ENCODE measurements at places on chromosomes 2 and 18. TPM values are rescaled to one million over a fixed set of nuclear protein-coding genes. Genes with fewer than 3 reads are reported as not detected.

GRCh38 chr2:128228894-128229293, 89.8 kb downstream of the HS6ST1 start:
- no peak overlapping the region for H3K27ac ChIP-seq
- no peaks in the 10 kb centered on the region for H3K36me3 ChIP-seq
- peaks cover 6% of the 10 kb centered on the region for H3K27me3 ChIP-seq
- H3K4me1 ChIP-seq, result peaks cover 4% of the 10 kb centered on the region
- no peak for DNase-seq
- H3K4me3 ChIP-seq, result no peak overlapping the region

- no peak for DNase-seq
- no peaks in the 10 kb centered on the region for H3K36me3 ChIP-seq
- peaks cover 4% of the 10 kb centered on the region for H3K27me3 ChIP-seq
- peak overlapping the region; percentile 87 for H3K4me3 ChIP-seq
- peaks cover 24% of the 10 kb centered on the region for H3K4me1 ChIP-seq
These were observed 1.1 kb downstream of the MAP2 start for GRCh38 chr2:209424781-209425470.

DNA sequence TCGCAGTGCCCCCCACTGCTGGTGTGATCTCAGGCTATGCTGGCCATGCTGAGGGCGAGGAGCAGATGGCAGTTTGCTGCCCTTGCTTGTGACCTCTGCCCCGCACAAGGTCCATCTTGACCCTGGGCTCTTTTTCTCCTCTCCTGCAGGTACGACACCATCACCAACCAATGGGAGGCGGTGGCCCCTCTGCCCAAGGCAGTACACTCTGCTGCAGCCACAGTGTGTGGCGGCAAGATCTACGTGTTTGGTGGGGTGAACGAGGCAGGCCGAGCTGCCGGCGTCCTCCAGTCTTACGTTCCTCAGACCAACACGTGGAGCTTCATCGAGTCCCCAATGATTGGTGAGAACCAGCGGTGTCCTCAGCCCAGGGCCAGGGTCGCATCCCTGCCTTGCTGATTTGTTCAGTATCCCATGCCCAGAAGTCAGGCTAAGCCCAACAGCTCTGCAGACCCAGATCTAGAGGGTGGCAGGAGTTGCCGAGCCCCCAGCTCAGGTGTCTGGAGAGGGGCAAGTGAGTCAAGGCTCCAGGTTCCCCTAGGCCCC, 223.8 kb downstream of the ATAD2B start:
- H3K27ac ChIP-seq, result no peak overlapping the region
- H3K36me3 ChIP-seq, result peaks cover 40% of the 10 kb centered on the region
- H3K4me1 ChIP-seq, result no peaks in the 10 kb centered on the region
- no peak overlapping the region for H3K4me3 ChIP-seq
- no peaks in the 10 kb centered on the region for H3K27me3 ChIP-seq
- DNase-seq, result no peak

DNA sequence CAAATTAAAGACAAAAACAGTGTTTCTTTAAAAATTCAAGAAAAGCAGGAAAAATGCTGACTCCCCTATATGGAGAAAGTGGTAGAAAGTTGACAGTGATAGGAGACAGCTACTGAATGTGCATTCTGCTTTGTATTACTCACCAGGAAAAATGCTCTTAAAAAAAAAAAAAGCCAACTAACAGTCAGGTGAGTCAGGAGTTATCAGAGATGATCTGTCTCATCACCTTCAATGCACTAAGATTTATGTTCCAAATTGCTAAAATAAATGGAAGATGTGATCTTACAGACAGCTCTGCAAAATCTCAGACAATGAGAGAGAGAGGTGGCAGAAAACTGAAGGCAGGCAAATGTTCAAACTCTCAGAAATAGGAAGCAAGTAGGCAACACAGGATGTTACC, 47.6 kb upstream of the ZNF521 start:
- no peaks in the 10 kb centered on the region for H3K36me3 ChIP-seq
- H3K4me3 ChIP-seq, result no peak overlapping the region
- DNase-seq, result no peak
- no peak overlapping the region for H3K27ac ChIP-seq
- H3K4me1 ChIP-seq, result no peaks in the 10 kb centered on the region
- H3K27me3 ChIP-seq, result no peaks in the 10 kb centered on the region

DNA sequence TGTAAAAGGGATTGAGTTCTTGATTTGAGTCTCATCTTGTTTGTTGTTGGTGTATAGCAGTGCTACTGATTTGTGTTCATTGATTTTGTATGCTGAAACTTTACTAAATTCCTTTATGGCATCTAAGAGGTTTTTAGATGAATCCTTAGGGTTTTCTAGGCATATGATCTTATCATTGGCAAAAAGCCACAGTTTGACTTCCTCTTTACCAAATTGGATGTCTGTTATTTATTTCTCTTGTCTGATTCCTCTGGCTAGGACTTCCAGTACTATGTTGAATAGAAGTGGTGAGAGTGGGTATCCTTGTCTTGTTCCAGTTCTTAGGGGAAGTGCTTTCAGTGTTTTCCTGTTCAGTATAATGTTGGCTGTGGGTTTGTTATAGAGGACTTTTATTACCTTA, 4.8 kb downstream of the ANKAR start:
- DNase-seq, result no peak
- H3K27ac ChIP-seq, result peak overlapping the region; percentile 76
- H3K4me1 ChIP-seq, result peaks cover 55% of the 10 kb centered on the region
- H3K27me3 ChIP-seq, result no peaks in the 10 kb centered on the region

DNA sequence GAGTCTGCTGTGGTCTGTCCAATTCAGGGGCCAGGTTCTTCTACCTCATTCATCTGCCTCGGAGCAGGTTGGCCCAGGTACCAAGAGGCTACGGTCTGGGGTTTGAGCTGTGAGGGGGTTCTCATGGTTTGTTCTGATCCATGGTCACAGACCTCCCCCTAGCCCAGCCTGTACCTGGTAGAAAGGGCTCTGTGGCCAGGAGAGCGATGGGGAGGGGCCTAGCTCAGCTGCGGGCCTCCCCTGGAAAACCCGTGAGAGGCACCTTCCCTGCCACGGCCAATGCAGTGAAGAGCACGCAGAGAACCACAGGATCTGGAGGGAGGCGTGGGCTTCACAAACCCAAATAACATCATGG, 19.6 kb upstream of the ALLC start:
- H3K27ac ChIP-seq, result no peak overlapping the region
- H3K36me3 ChIP-seq, result no peaks in the 10 kb centered on the region
- no peak overlapping the region for H3K4me3 ChIP-seq
- no peak for DNase-seq

DNA sequence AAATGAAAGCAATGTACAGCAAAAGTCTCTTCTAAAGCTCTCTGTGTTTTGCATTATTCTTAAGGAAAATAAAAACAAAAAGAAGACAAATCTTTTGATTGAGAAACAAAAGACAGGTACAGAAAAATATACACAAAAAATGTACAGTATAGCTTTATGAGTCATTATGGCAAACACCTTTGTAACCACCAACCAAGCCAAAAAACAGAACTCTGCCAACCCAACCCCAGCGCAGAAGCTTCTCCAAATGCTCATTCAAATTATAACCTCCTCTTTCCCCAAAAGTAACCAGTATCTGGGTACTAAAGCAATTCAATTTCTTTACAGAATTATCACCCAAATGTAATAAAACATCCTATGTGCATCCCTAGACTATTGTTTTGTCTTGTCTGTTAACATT, 255.9 kb upstream of the STON1 start:
- H3K4me3 ChIP-seq, result no peak overlapping the region
- H3K27ac ChIP-seq, result no peak overlapping the region
- no peaks in the 10 kb centered on the region for H3K4me1 ChIP-seq
- no peak for DNase-seq
- peaks cover 10% of the 10 kb centered on the region for H3K36me3 ChIP-seq

DNA sequence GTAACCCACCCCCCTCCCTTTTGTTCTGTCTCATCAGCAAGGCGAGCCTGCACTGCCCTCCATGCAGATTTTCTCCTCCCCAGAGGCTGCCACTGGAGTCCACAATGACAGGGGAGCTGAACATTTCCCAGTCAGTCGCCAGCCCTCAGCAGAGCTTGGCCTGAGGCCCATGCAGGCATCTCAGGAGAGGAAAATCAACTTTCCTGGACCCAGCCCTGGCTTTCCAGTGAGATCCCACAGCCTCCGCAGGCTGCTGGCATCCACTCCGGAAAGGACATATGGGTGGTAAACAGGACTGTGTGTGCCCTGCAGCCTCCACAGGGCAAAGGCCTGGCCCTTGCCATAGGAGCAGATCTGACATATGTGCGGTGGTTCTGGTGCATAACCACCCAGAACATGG, 253.8 kb downstream of the TNS1 start:
- H3K4me1 ChIP-seq, result no peaks in the 10 kb centered on the region
- H3K27me3 ChIP-seq, result peaks cover 6% of the 10 kb centered on the region
- no peak for DNase-seq
- no peak overlapping the region for H3K4me3 ChIP-seq
- no peak overlapping the region for H3K27ac ChIP-seq

DNA sequence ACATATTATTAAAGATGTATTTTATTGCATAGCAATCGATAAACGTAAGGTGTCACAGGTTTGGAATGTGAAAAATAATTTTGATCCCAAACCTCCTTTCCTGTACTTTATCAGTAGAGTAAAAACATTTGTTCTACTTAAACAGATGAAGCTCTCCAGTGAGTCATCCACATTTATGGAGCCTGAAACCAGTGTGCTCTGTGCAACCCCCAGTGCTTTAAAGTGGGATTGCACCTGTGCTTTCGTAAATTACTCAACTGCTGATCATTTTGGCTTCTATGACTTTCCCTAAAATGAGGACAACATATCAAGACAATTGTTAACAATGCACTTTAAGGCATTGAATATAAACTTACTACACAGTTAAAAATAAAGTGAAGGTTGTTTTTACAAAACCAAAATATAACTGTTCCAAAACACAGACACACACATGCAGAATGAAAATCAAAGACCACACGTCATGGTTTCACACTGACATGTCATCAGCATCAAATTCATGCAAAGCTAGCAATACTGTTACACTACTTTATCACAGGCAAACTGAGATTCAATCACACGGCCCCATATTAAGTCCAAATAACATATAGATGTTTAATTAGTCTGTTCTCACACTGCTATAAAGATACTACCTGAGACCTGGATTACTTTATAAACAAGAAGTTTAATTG, 9.7 kb downstream of the TMEM18 start:
- no peaks in the 10 kb centered on the region for H3K27me3 ChIP-seq
- H3K27ac ChIP-seq, result no peak overlapping the region
- DNase-seq, result no peak
- no peak overlapping the region for H3K4me3 ChIP-seq
- H3K36me3 ChIP-seq, result peaks cover 84% of the 10 kb centered on the region
- H3K4me1 ChIP-seq, result peaks cover 12% of the 10 kb centered on the region

- no peaks in the 10 kb centered on the region for H3K36me3 ChIP-seq
- H3K4me1 ChIP-seq, result no peaks in the 10 kb centered on the region
- no peak for DNase-seq
- no peak overlapping the region for H3K27ac ChIP-seq
- H3K27me3 ChIP-seq, result peaks cover 4% of the 10 kb centered on the region
- H3K4me3 ChIP-seq, result no peak overlapping the region
These were observed 234.7 kb downstream of the HRH4 start for GRCh38 chr18:24695168-24695567.

- H3K36me3 ChIP-seq, result peaks cover 16% of the 10 kb centered on the region
- no peak overlapping the region for H3K27ac ChIP-seq
- DNase-seq, result no peak
- H3K4me1 ChIP-seq, result peaks cover 18% of the 10 kb centered on the region
- H3K27me3 ChIP-seq, result no peaks in the 10 kb centered on the region
These were observed 53.4 kb downstream of the THADA start for GRCh38 chr2:43542285-43542933.

- DNase-seq, result no peak
- peaks cover under 1% of the 10 kb centered on the region for H3K27me3 ChIP-seq
- H3K27ac ChIP-seq, result no peak overlapping the region
- H3K4me3 ChIP-seq, result no peak overlapping the region
These were observed 16.8 kb downstream of the TMEM17 start for GRCh38 chr2:62489162-62489561.

Gene ESPNL
- total RNA-seq, result 0.42 TPM

Gene ADAM23
- total RNA-seq, result 0.86 TPM

Gene CD28
- not detected for total RNA-seq

Gene SERPINB2
- total RNA-seq, result 0.33 TPM

Gene GAREM1
- total RNA-seq, result not detected

Gene ABCB11
- total RNA-seq, result not detected
